ENCODE measurements at places on chromosomes 11 and 22. TPM values are rescaled to one million over a fixed set of nuclear protein-coding genes. Genes with fewer than 3 reads are reported as not detected.

The SYCE3 gene
- not detected for total RNA-seq

The HIKESHI gene
- total RNA-seq: 56.4 TPM

The VSIG2 gene
- total RNA-seq: not detected

The PATL1 gene
- 68.7 TPM for total RNA-seq

The FBLN1 gene
- not detected for total RNA-seq

The RASSF10 gene
- not detected for total RNA-seq

The UBASH3B gene
- total RNA-seq: 17.9 TPM

The SEPTIN5 gene
- total RNA-seq: 0.98 TPM

The F2 gene
- not detected for total RNA-seq

The MRGPRG gene
- not detected for total RNA-seq

- DNase-seq: no peak
These were observed 1.6 kb upstream of the TMPRSS13 start for GRCh38 chr11:117930668-117931330.

DNA sequence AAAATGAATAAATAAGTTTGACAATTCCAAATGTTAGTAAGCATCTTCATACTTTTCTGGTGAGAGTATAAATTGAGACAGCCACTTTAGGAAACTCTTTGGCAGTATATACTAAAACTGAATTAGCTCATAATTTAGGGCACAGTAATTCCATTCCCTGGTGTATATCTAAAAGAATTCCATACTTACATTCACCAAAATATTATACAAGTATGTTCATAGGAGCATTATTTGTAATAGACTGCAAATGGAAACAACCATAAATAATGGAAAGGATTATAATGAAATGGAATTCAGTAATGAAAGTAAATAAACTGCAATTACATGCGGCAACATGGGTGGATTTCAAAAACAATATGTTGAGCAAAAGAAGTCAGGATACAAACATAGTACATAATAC lies 315.8 kb upstream of the LRRC4C start:
- DNase-seq: no peak

DNA sequence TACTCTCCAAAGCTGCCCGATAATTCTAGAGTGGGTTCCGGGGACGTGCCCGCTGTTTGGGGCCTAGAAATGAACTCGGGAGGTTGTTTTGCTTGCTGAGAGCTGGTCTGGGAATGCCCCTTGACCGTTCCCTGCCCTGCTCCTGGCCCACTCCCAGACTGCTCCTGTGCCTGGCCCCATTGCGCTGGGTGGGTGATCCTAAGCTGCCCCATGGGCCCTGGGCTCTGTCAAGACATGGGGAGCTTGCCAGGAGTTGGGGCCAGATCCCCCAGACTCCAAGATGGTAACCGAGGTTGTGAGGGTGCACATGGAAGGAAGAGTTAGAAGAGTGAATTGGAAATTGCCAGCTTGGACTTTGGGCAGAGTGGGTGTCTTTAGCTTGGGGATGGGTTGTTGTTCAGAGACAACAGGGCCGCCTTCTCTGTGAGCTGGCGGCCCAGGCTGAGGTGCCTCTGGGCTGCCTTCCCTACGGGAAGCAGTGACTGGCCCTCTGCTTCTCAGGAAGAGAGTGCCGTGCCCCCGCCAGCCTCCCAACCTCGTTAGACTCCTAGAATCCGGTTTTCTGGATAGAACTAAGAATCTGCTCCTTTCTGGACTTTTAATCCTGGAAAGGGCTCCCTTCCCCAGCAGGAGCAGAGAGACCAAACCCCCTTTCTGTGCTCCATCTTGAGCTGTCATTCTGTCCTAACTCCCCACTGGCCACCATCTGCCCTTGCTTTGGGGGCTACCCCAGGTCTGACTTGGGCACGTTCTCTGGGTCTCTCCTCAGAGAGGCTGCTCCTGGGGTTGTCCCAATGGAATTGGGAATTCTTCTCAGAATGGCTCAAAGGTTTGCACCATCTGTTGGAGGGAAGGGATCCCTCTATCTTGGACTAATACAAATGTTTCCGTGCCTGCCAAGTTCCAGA lies 1.8 kb downstream of the ST3GAL4 start:
- no peak for DNase-seq

GRCh38 chr11:21501245-21501644 lies 691.6 kb upstream of the ANO5 start:
- no peak for DNase-seq

- DNase-seq: no peak
These were observed 13.8 kb downstream of the ATP5MG start for GRCh38 chr11:118415062-118415738.

DNA sequence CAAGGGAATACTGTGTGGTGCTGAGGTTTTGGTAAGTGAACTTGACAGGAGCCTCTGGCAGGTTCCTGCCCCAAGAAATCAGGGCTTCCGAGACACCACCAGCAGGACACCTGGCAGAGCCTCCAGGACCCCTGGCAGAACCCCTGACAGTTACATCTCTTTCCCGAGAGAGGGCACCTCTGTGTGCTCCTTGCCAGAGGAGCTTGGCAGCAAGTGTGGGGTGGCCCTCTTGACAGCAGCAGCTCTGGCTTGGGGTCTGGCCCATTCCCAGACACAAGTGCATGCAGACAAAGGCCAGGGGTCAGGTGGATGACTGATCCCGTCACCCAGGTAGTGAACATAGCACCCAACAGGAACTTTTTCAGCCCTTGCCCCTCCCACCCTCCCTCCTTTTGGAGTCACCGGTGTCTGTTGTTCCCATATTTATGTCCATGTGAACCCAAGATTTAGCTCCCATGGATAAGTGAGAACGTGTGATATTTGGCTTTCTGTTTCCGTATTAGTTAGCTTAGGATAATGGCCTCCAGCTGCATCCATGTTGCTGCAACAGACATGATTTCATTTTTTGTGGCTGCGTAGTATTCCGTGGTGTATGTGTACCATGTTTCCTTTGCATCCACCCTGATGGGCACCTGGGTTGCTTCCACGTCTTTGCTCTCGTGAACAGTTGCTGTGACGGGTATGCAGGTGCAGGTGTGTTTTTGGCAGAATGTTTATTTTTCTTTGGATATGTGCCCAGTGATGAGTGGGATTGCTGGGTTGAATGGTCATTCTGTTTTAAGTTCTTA lies 21.2 kb upstream of the OSBPL5 start:
- DNase-seq: no peak

GRCh38 chr22:23110190-23110921 lies 31.4 kb downstream of the RSPH14 start:
- no peak for DNase-seq

DNA sequence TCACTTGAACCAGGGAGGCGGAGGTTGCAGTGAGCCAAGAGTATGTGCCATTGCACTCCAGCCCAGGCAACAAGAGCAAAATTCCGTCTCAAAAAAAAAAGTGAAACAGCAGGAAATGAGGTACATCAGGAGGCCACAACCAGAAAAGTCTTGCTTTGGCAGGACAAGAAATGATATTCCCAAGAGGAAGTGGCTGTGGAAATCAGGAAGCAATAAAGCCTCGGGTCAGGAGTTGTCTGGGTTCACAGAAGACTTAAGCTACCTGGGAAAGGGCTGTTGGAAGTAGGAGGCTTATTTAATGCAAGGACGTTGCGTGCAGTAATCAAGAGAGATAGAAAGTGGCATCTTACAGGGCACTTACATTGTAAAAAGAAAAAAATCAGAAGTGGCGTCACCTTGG lies 9.2 kb upstream of the RELT start:
- no peak for DNase-seq

GRCh38 chr22:30452861-30453260 lies 19.0 kb downstream of the SEC14L3 start:
- no peak for DNase-seq

DNA sequence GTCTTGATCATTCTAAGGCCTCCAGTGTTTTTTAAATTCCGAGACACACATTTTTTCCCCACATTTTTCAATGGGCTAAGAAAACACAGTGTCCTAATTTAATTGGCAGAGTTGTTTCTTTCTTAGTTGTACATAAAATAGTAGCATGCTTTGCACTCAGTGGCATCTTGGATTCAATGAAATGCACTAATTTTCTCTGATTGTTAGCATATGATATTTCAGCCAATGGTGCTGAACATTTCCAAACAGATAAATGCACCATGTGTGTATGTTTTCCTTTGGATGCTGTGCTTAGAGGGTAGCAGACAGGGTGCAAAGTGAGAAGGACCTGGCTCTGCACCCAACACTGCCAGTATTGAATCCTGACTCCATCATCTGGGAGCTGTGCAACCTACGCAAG lies 103.5 kb downstream of the LDLRAD3 start:
- no peak for DNase-seq

- no peak for DNase-seq
These were observed 739 bp upstream of the MRGPRE start for GRCh38 chr11:3232956-3233355.

DNA sequence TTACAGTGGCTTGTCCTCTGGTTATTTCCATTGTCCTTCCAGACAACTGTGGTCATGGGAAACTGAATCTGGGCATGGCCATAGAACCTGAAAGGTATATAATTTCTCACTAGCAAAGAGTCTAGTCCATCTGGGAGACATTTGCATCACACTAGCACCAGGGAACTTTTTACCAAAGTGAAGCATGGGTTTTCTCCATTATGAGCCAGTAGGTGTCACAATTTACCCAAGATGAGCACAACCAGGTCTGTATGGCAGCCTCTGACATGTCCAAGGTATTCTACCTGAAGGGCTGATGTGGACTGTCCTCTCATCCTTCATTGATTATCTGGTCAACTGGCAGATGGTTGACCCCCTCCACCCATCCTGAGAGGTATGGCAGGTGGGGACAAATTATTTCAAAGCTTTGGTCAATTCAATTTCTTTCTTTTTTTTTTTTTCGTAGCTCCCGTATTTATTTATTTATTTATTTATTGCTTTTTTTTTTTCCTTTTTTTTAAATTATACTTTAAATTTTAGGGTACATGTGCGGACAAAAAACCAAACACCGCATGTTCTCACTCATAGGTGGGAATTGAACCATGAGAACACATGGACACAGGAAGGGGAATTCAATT lies 425.9 kb downstream of the TMEM135 start:
- no peak for DNase-seq

DNA sequence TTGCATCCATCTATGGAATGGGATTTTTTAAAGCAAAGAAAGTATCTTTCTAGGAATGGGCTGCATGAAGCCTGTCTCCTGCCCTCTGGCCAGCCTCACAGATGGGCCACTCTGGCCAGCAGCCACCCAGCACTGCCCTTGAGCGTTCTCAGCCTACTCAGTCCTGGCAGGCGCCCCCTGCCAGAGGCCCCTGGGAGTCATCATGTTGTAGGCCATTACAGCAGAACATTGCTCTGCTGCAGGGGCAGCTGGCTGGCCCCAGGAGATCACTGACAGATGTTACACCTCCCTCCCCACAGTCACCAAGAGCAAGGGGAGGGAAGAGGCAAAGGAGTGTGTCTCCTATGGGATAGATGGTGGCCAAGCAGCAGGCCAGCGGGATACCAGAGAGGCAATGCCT lies 363.7 kb downstream of the NXPE2 start:
- DNase-seq: no peak

DNA sequence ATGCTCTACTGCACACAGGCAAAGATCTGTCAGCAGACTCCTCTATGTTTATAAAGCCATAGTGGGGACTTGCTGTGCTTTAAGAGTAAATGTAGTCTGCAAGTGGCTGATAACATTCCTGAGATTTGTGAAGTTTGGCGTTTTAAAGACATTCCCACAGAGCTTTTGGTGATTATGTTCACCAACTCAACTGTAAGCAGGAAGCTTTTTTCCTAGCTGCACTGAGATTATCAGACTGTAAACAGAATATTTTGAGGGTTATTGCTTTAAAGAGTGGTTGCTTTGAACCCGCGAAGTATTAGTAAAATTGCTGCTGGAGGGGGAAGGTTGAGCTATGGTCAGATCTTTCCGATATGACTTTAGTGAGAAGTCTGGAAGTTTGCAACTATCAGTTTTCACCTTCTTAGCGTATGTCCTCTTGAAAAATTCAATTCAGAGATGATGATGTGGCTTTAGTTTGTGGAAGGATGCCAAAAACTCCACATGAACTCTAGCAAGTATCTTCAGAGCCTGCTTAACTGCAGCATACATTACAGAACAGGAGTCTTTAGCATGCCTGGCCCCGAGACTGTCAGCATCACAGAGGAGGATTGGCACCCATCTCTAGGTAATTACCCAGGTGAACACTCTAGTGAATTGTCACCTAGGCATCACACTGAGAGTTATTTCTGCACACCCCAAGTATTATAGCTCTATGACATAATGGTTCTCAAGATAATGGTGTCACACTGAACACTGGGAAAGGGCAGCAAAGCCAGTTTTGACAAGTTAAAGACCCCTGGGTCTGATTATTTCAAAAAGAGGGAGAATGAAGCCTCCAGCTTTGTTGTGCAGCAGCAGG lies 89.9 kb downstream of the MTNR1B start:
- no peak for DNase-seq

- DNase-seq: no peak
These were observed 10.0 kb downstream of the MS4A2 start for GRCh38 chr11:60098508-60098907.

GRCh38 chr11:93757301-93757700 lies 15.8 kb downstream of the C11orf54 start:
- DNase-seq: no peak

GRCh38 chr11:117934526-117935307 lies 5.5 kb upstream of the TMPRSS13 start:
- DNase-seq: no peak

GRCh38 chr11:112514011-112514740 lies 253.5 kb upstream of the PLET1 start:
- no peak for DNase-seq

DNA sequence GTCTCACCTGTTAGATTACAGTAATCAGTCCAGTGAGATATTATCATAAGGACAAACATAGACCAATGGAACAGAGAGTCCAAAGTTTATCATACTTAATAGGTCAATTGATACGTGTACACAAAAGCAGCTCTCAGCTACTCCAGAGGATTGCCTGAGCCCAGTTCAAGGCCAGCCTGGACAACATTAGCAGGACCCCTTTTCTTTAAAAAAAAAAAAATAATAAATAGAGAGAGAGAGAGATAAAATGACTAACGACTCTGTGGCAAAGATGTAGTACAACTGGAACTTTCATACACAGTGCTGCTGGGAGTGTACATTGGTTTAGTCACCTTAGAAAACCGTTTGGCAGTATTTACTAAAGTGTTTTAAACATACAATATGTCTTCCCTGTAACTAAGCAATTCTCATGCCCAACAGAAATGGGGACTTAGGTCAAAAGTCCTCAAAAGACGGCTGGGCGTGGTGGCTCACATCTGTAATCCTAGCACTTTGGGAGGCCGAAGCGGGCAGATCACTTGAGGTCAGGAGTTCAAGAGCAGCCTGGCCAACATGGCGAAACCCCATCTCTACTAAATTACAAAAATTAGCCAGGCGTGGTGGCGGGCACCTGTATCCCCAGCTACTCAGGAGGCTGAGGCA lies 10.6 kb downstream of the SNX32 start:
- DNase-seq: no peak

GRCh38 chr11:28962502-28962901 lies 854.3 kb downstream of the METTL15 start:
- DNase-seq: no peak

- no peak for DNase-seq
These were observed 189.6 kb downstream of the ST3GAL4 start for GRCh38 chr11:126545057-126545555.

DNA sequence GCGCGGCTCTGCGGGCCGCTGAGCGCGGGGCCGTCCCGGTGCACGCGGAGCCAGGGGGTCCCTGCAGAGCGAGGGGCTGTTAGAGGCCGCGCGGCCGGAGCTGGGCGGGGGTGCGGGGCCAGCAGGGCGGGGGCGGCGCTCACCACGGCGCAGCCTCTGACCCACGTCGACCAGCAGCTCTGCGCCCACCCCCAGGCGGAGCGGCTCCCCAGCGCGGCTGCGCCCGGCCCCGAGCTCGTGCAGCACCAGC lies 385 bp upstream of the SCO2 start:
- DNase-seq: no peak

- DNase-seq: no peak
These were observed 110.4 kb downstream of the RRAS2 start for GRCh38 chr11:14248580-14248981.

- DNase-seq: no peak
These were observed 251 bp upstream of the UQCC3 start for GRCh38 chr11:62671236-62671607.
